ENCODE measurements at places on chromosomes 3 and 15.

GRCh38 chr3:15822281-15822680 lies 24.5 kb upstream of the ANKRD28 start:
- no peak for DNase-seq

DNA sequence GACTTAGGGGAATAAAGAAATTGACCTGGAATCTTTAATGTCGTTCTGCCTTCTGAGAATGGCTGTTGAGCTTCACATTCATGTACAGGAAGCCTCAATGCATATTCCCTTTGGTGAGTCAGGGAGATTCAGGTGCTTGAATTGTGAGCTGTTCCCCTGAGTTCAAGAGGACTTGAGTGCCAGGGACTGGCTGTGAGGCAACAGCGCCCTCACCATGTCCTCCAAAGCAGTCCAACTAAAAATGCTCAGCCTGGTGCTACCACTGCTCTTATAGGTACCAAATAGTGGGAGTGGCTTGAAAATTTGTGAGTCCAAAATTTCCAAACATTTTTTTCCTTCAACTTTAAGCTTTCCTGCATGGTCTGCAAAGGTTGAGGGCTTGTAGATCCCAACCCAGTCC lies 54.1 kb downstream of the LEO1 start:
- peak; percentile 29 for DNase-seq

DNA sequence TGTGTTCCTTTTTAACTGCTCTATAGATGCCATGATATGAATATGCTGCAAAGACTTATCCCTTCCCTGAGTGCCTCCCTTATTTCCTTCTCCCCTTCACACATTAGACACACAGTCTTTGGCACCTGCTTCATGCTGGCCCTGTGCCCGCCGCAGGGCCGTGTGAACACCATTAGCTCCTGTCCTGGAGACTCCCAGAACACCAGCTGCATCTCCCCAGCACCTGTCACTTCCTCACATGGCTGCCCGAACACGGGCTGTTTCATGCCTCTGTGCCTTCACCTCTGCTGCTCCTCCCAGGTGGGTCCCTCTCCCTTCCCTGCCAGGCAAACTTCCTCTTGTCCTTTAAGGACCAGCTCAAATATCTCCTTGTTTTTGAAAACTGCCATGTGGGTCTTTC lies 40.5 kb upstream of the SEC13 start:
- DNase-seq: no peak

- DNase-seq: no peak
Observed at GRCh38 chr15:63166219-63166618, 8.9 kb upstream of the RPS27L start.

DNA sequence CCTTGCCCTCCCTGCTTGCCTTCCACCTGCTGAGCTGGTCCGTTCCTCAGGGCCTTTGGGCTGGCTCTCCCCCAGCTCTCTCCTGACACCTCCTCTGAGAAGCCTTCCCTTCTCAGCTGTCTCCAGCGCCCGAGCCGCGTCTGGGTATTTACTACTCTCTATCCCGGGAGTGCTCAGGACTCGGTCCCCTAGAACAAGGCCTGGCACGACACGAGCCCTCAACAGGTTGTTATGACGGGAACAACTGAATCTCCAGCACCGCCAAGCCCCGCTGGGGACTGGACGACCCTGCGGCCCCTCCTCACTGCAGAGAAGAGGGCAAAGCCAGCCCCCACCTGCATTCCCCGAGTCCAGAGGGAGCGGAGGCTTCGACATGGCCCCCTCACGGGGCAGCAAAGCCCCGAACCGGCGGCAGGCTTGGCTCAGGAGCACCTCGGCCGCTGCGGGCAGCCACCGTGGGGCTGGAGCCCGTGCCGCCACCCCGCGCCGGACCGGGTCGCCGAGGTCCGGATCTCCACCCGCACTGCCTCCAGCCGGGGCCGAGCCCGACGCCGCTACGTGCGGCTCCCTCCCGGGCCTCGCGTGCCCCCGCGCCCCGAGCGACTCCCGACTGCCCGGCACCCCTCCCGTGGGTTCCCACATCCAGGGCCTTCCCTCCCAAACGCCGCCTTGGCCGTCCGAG lies 792 bp downstream of the TPRA1 start:
- DNase-seq: peak; percentile 31

GRCh38 chr3:133750259-133750656 lies 4.1 kb downstream of the TF start:
- DNase-seq: no peak

GRCh38 chr15:58410353-58410752 lies 21.4 kb upstream of the LIPC start:
- DNase-seq: no peak

- DNase-seq: no peak
Observed at GRCh38 chr3:186270701-186271100, 91.3 kb downstream of the DGKG start.

DNA sequence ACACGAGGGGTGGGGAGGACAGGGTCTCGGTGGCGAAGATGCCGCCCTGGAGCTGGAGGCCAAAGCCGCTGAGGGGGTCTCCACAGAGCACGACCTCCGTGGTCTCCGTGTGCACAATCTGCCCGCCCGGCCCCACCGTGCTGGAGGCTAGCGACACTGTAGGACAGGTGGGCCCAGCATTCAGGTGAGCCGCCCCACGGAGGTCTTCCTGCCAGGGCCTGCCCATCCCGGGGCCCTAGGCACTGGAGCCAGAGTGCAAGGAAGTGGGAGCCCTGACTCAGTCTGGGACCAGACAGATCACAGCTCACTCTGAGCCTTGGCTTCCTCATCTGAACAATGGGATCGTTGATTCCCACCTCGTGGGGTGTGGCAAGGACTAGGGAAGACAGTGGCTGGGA lies 25.8 kb downstream of the GRIP2 start:
- no peak for DNase-seq

- DNase-seq: peak; percentile 29
Observed at GRCh38 chr3:150346981-150347863, 60.9 kb upstream of the TSC22D2 start.

DNA sequence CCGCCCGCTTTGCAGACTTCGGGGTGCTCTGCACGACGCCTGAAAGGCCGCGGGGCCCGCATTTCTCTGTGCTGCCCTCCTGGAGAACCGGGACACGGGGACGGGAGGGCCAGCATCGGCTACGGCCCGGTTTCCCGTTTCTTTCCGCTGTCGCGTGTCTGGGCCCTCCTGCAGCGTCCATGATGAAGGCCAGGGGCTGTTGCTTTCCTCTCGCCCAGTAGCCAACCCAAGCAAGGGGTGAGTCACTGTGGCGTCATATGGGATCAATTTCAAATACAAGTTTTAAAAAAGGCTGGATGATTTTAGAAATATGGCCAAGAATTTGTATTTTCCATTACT lies 435 bp downstream of the SLC35G2 start:
- peak; percentile 83 for DNase-seq

GRCh38 chr15:38885001-38885400 lies 320.4 kb upstream of the RASGRP1 start:
- DNase-seq: peak; percentile 33

DNA sequence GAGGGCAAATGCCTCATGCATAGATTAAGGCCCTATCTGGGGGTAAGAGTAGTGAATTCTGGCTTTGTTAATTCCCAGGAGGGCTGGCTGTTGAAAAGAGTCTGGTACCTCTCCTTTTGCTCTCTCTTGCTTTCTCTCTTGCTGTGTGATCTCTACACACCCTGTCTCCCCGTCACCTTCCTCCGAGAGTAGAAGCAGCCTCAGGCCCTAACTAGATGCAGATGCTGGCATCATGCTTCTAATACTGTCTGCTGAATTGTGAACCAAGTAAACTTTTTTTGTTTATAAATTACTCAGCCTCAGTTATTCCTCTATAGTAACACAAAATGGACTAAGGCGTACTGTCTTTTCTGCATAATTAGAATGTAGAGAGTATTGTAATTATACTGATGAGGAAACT lies 908.1 kb downstream of the DIPK2A start:
- DNase-seq: no peak

- DNase-seq: peak; percentile 42
Observed at GRCh38 chr3:178205740-178206139, 330.5 kb upstream of the KCNMB2 start.

- DNase-seq: no peak
Observed at GRCh38 chr3:63364910-63365309, 86.8 kb downstream of the SYNPR start.

DNA sequence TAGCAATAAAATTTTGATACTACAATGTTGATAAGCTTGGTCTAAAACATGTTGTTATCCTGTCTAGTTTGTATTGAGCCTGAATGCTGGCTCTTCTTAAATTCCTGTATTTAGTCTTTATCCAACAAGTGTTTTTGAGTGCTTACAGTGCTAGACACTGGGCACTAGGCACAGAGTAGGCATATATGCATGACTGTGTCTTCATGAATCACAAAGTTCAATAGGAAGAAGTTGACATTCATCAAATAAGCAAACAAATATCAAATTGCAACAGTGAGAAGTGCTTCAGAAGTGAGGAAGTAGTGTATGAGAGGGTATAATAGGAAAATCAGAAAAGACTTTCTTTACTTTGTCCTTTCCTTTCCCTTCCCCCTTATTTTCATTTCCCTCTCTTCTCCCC lies 6.8 kb downstream of the CD96 start:
- DNase-seq: no peak

DNA sequence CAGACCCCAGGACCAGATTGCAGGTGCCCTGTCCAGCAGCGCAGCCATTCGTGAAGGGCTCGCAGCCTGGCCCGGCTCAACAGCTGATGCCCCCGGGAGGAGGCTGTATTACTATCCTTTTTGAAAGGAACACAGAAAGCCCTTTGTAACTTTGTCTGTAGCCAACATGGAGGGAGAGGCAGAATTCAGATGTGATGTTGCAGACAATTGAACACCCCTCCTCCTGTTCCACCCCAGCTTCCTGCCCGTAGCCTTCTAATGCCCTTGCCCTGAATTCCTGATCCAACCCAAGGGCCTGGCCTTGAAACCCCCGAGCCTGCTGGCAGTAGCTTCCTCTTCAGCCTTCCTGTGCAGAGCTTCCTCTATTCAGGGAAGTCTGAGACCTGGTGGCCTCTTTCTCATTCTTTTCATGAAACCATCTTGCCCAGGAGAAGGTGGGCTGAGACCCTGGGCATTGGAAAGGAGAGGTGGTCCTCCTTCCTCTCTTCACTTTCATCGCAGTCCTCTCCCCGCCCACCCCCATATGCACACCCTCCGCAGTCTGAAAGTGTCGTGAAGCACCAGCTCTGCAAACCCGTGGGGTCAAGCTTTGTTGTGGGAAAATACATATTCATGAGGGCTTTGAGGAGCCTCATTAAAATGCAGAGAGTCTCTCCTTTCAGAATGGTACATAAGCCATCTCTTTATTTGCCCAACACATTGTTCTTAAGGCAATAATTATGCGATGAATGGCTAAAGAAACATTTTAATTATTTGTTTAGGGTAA lies 109.2 kb downstream of the APBA2 start:
- DNase-seq: no peak

DNA sequence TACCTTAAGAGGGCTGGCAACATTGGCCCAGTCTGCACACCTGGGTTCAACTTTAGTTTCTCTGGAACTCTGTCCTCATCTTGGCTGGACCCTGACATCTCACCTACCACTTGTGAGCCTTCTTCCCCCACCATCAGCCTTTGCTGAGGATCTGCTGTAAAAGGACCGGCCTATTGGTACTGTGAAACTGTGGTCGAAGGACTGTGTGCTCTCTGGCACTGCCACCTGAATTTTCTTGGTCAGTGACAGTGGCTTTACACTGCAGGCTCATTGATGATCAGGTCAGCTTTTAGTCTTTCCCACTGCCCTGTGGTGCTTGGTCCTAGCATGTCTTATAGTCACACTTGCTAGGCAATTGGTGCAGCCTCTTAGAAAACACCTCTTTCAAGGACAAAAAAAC lies 86.9 kb downstream of the PEX5L start:
- no peak for DNase-seq

- no peak for DNase-seq
Observed at GRCh38 chr3:73622091-73622805, 2.5 kb downstream of the PDZRN3 start.

DNA sequence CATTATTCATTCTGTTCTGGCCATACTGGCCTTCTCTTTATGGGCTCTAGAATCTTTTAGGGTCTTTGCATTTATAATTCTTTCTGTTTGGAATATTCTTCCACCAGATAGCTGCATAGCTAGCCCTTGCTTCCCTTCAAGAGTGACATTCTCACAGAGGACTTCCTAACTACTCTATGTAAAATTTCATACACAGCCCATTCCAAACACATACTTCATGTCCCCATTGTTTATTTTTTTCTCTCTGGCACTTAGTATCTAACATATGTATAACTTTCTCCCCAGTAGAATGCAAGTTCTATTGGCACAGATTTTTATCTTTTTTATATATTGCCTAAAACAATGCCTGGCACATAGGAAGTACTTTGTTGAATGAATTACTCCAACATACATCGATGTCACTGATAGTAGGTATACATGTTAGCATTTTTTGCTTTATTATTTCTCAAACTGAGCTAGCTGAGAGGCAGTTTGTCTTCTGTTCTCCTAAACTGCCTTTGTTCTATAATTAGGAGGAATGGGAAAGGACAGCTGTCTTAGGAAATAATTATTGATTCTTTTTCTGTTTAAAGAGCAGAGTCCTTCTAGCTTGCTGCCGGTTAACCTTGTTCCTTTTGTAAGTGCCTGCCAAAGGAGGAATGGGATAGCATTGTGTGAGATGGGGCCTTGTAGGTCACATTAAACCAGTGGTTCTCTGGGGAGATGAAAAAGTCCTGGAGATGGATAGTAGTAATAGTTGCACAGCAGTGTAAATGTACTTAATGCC lies 7.9 kb downstream of the FAM162A start:
- DNase-seq: no peak

- DNase-seq: no peak
Observed at GRCh38 chr3:178450476-178450875, 85.8 kb upstream of the KCNMB2 start.

DNA sequence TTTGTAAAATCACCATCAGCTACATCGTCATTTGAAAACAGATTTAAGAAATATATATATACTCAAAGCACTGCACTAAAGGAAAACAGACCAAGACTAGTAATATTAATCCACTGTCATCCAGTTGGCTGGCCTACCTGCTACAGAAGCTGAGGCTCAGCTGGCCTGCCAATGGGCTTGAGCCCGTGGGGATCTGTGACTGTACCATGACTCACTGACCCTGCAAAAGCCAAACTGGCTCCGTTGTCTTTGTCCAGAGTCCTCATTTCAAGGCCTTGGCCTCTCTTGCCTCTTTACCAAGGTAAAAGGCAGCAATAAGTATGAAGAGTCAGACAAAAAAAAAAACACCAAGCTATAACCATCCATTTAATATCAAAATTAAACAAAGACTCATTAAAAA lies 463.5 kb upstream of the RASGRP1 start:
- peak; percentile 69 for DNase-seq

DNA sequence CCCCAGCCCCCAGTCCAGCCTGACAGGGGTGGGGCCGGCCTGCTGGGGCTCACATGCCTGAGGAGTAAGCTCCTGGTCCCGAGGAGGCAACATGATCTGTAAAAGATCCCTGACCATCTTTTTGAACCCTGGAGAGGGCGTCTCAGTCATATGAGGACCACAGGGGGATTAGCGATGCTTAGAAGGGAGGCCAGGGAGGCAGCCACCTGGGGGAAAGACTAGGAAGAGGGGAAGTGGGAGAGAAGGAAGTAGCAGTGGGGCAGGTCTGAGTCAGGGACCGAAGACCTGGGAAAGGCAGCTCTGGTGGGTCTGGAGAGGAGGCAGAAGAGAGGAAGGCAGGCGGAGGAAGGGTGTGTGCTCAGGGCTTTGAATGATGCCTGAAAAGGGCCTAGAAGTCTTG lies 18.9 kb downstream of the PIF1 start:
- no peak for DNase-seq

GRCh38 chr3:139101396-139101795 lies 56.7 kb upstream of the PRR23C start:
- DNase-seq: no peak
